ENCODE measurements at places on chromosomes 3 and 15.

DNA sequence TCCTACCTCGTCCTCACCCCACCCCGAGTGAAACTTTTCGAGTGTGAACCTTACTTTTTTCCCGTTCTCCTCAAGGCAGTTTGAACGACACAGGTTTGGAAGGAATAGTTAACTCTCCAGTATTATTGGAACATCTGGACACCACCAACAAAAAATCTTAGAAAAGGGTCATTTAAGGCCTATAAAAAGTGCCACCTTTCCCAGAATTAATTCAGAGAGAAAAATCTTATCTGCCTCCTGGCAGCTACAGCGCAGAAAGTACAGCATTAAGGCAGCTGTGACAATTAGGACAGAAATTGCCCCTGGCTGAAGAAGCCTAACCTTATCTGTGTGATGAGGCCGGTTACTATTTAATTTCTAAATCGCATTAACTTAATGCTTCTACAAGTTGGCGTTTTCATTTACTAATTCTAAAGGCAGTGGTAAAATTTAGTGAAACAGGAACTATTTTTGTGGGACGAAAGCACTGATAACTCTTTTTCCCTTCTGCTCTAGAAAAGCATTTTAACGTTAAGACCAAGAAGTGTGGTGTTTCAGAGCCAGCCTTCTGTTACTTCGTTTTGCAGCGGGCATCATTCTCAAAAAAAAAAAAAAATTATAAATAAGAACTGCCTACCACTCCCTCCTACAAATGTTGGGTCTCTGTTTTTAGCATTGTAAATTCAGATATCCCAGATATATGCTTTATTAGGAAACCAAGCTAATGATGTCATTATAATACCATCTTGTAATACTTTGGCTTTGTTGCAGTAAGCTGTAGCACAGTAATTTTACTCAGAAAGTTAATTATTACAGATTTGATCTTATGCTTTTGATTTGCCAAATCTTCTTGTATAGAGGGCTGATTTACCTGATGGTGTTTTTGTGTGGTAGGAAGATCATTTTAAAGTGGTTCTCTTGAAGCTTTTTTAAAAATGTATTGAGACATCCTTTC is 1.4 kb downstream of the ATP11B start:
- DNase-seq: no peak

GRCh38 chr15:60555806-60556205 is 76.9 kb upstream of the ICE2 start:
- no peak for DNase-seq

GRCh38 chr3:192516820-192517219 is 210.5 kb downstream of the FGF12 start:
- no peak for DNase-seq

DNA sequence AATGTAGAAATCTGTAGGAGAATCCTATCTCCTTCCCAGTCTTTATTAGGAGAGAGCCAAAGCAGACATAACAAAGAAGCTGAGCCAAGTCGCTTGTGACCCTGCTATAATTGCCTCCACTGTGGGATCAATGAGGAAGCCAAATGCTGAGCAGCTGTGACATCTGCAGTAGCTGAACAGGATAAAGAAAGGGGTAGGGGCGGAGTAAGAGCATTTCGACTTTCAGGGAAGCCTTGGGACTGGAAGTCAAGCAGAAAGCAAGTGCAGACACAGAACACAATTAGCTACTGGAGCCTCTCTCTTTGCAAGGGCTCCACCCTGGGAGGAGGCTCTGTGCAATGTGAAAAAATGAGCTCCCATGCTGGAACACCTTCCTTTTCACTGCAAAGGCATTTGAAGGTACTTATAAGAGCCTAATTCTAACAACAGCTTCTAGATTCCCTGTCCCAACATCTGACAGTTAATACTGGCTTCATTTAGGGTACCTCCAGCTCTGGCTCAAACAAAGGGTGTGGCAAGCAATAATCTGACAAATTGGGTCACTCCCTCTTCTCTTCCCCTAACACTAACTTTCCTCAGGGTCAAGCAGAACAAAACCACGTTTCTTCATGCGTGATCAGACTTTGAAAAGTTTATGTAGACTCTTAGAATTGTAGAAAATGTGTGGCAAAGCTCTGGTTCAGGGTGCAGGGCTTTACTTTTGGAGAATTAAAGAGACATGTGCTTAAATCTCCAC is 166.4 kb downstream of the CADPS start:
- no peak for DNase-seq

- no peak for DNase-seq
Measured at GRCh38 chr3:141710888-141711616, 27.0 kb upstream of the RNF7 start.

DNA sequence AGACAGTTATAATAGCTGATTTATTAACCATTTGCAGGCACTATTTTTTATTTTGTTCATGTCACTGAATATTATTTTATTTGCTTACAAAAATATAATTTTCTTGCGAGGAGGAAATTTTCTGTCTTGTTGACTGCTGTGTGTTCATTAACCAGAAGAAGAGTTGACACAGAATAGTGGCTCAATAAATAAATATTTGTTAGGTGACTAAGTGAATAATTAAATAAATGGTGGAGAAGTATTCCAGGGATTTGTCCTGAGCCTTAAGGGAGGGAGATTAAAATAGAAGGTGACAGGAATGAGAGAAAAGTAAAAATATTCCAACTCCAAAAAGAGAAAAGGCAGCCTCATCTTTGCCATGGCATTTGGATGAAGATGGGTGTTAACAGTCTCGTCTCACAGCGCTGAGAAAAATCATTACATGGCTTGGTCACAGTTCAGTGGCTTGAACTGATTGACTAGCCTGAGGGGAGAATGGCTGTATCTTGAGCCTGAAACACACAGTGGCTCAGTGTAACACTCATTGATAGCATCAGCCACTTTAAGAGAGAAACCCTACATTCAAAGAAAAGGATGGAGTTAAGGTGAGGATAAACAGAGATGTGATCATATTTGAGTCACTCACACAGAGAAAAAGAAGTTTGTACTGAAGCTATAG is 449.9 kb upstream of the NAALADL2 start:
- no peak for DNase-seq

DNA sequence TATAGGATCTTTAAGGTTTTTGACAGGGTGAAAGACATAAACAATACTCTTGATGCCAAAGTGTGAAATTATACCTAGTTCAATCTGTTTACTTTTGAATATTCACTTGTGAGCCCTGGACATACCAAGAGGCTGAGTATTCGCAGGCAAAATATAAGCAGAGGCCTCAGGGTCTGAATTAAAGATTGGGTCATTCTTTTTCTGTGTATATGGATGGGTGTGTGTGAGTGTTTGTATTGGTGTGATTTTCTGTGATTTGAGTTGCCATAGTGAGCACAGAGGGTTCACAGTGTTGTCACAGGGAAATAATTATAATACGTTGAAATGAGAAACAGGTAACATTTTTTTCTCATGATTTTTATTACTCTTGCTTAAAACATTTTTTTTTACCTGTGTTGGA is 770.7 kb upstream of the ALCAM start:
- DNase-seq: no peak

DNA sequence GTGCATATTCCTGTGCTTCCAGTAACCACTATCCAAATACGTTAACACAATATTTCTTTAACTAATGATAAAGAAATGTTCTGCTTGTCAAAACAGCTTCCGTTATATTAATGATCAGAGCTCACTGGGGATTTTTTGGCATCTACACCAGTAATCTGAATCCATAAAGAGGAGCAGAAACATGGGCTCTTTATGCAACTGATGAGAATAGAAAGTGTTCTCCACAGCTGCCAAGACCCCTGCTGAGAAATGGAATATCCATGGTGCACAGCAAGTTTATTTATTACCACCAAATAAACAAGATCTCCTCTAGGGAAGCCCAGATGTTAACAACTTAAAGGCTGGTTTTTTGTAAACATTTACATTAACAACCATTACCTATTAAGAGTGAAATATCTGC is 54.5 kb downstream of the ALDH1A2 start:
- no peak for DNase-seq

- DNase-seq: peak; percentile 26
Measured at GRCh38 chr3:101270149-101270548, 50.2 kb downstream of the IMPG2 start.

GRCh38 chr3:136353461-136353860 is 103.3 kb downstream of the PCCB start:
- no peak for DNase-seq

DNA sequence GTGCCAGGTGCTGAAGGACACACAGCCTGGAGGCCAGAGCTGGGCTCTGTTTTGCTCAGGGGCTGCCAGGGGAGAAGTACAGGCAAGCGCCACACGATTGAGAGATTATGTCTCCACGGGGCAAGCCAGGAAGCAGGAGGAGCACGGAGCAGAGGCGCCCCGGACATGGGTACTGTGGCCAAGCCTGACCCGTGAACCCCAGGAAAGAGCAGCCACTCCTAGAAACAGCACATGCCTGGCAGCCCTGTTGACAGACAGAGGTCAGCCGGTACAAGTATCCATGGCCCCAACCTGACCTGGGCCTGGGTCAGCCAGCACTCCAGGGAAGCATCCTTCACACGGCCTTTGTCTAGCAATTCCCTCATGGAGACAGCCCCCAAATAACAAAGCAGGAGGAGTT is 89.4 kb downstream of the ADAMTS17 start:
- no peak for DNase-seq

- DNase-seq: no peak
Measured at GRCh38 chr3:25594007-25594502, 70.7 kb downstream of the TOP2B start.

DNA sequence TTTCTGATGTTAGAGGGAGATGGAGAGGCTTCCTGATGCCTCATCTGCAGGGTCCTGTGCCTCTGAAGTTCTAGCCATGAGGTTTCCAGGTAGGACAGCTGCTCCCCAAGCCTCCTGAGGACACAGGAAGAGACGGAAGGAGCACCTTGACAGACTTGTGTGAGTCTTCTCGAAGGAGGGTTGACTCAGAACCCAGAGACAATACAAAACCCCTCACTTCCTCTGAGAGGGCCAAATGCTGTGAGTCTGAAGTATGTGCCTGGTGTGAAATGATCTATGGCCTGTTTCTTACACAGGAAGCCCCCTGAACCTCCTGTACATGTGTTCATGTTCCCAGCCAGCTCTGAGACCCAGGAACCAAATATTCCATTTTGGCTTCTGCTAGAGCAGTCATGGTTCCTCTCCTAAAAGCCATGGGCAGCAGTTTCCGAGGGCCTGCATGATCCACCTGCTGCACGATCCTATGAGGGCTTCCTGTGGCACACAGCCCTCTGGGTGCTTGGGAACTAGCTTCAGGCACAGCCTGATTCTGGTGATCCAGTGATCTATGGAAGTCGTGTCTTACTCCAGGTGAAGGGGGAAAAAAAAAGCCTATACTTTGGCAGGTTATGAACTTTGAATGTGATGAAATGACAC is 62.2 kb downstream of the AAGAB start:
- DNase-seq: no peak

- DNase-seq: no peak
Measured at GRCh38 chr3:156664011-156664830, 10.2 kb upstream of the TIPARP start.

All from NCI-H510A (cell line).